Natural killer cell (primary cell): ENCODE measurements at places on chromosomes 1 and 21. TPM values are rescaled to one million over a fixed set of nuclear protein-coding genes. Genes with fewer than 3 reads are reported as not detected.

DNA sequence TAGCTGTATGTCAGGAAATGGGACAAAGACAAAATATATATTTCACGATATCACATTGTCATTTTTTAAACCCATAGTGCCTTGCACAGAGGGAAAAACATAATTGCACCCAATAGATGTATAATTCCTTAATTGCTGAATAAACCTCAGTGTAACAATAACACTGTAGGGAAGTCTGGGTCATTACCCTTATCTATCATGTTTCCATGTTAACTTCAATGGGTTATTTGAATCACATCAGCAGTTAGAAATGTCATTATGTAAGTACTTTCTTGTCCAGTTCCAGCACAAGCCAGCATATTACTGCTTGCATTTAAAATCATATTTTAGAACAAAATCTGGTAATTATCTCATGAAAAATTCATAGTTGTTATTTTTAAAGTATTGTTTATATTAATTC, 222.7 kb downstream of the HMCN1 start:
- no peaks in the 10 kb centered on the region for H3K4me1 ChIP-seq
- no peak overlapping the region for H3K27ac ChIP-seq
- H3K27me3 ChIP-seq, result no peaks in the 10 kb centered on the region

DNA sequence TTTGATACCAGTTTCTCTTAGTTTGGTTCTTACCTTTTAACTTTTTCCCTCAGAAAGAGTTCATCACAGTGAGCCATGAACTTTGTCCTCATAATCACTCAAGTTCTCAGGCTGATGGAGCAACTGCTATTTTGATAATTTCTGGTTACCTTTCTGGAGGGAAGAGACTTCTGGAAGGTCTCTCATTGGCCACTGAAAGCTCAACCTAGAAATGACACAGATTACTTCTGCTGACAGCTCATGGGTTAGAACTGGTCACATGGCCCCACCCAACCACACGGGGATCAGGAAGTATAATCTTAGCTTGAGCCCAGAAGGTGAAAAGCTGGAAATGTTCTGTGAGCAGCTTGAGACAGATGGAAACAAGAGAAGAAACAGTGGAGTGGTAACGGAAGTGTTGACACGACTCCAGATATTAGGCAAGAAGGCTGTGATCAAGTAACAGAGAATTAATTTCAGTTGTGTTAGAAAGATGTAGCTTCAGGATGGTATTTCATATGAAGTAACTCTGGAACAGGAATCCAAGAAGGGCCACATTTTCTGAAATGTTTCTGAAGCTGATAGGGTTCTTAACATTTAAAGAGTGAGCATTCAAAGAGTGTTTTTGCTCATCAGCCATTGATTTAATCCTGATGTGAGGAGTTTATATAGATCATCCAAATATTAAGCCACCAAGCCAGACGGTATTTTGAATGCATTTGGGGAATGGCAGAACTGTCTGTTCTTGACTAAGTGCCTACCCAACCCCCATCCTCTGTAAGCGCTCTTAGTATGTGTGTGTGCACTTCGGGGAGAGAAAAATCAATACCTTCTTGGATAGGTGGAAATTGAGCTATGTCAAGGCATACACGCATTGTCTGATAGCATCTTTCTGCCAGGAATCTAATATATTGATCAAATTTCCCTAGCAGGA, 21.9 kb upstream of the XPR1 start:
- no peak for DNase-seq
- no peaks in the 10 kb centered on the region for H3K4me1 ChIP-seq
- no peaks in the 10 kb centered on the region for H3K27me3 ChIP-seq
- no peaks in the 10 kb centered on the region for H3K36me3 ChIP-seq

DNA sequence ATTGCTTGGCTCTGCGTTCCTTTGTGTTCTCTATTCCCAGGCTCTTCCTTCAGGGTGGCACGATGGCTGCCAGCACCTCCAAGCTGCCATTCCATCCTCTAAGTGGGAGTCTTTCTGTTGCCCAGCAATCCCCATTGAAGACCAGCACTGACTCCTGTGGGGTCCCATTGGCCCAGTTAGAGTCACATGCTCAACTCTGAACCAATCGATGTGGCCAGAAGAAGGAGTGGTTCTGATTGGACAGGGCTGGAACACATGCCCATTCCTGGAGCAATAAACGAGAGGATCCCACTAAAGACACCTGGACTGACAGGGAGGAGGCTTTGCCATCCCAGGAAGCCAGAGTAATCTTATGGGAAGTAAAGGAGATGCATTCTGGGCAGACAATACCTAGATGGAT, 97.2 kb upstream of the IGSF21 start:
- no peaks in the 10 kb centered on the region for H3K36me3 ChIP-seq
- H3K27ac ChIP-seq, result no peak overlapping the region
- no peak overlapping the region for H3K4me3 ChIP-seq
- DNase-seq, result no peak
- H3K27me3 ChIP-seq, result no peaks in the 10 kb centered on the region

GRCh38 chr1:172517545-172517944, 15.4 kb upstream of the SUCO start:
- H3K27ac ChIP-seq, result no peak overlapping the region
- H3K27me3 ChIP-seq, result no peaks in the 10 kb centered on the region
- no peak overlapping the region for H3K4me3 ChIP-seq
- H3K4me1 ChIP-seq, result no peaks in the 10 kb centered on the region

DNA sequence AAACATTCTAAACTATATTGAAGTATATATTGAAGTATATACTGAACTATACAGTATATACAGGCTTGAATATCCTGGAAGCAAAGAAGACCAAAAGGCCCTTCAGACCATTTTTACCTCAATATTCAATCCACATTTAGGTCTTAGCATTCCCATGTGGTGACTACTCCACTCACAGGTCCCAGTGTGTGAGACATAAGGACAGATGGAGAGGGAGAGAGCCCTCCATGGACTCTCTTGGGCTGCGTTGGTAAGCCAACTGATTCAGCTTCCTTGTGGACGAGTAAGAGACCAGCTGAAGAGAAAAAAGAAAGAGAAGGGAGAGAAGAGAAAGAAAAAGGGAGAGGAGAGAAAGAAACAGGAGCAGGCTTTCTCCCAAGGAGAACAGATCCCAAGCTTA, 37.3 kb upstream of the ZRANB2 start:
- H3K4me1 ChIP-seq, result no peaks in the 10 kb centered on the region
- no peak overlapping the region for H3K27ac ChIP-seq
- H3K36me3 ChIP-seq, result no peaks in the 10 kb centered on the region
- no peak overlapping the region for H3K4me3 ChIP-seq

DNA sequence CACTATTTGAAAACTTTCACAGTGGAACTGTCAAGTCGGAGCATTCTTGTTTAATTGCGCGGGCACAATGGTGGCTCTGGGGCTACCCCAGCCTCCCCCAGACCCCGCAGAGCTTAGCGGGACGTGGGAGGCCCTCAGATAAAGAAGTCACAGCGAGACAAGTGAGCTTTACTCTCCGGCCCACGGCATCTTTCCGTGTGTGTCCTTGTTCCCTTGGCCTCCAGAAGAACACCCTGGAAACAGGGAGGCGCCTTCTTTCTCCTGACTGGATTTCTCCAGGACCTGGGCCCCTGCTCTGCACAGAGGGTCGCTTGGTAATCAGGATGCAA, 382.8 kb downstream of the RRAGC start:
- peak overlapping the region; percentile 13 for H3K4me3 ChIP-seq
- no peaks in the 10 kb centered on the region for H3K36me3 ChIP-seq
- peaks cover 7% of the 10 kb centered on the region for H3K27me3 ChIP-seq
- H3K27ac ChIP-seq, result peak overlapping the region; percentile 47
- no peaks in the 10 kb centered on the region for H3K4me1 ChIP-seq

- DNase-seq, result no peak
- H3K4me3 ChIP-seq, result no peak overlapping the region
- peaks cover 31% of the 10 kb centered on the region for H3K27me3 ChIP-seq
- H3K27ac ChIP-seq, result no peak overlapping the region
Measured at GRCh38 chr1:29234471-29234870, 1.9 kb upstream of the PTPRU start.

DNA sequence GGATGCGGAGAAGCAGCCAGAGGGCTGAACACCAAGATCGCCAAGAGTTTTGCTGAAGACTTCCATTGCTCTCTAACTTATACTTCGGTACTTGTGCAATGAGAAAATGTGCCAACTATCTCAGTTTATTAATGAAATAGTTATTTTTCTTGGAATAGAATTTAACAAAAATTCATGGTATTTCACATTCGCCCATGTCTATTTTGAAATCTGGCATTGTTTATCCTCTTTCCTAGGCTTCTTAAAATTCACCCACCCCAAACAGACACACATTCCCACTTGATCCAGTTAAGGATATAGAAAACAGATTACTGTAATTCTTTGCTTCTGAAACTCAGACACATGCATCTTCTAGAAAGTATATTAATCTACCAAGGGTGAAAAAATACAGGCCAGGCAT, 56.3 kb upstream of the ADAMTS5 start:
- DNase-seq, result no peak
- H3K27me3 ChIP-seq, result no peaks in the 10 kb centered on the region
- no peaks in the 10 kb centered on the region for H3K4me1 ChIP-seq

DNA sequence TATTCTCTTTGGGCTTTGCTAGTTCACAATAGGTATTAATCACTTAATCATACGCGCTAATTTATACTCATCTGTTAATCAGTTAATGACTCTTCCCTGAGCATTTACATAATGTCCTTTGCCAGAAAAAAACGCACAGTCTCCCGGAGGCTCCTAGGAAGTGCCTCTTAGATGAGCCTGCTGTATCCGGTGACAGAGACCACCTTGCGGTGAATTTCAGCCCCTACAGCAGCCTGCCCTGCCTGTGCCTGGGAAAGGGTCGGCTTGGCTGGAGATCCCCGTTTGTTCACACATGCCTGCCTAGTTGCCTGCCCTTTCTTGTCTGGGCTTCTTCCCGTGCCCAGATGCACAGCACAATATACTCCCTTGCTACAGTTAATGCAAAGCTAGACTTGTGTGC, 152.9 kb downstream of the ZBTB18 start:
- no peaks in the 10 kb centered on the region for H3K4me1 ChIP-seq
- H3K36me3 ChIP-seq, result no peaks in the 10 kb centered on the region
- H3K27me3 ChIP-seq, result no peaks in the 10 kb centered on the region
- H3K4me3 ChIP-seq, result no peak overlapping the region
- no peak overlapping the region for H3K27ac ChIP-seq

DNA sequence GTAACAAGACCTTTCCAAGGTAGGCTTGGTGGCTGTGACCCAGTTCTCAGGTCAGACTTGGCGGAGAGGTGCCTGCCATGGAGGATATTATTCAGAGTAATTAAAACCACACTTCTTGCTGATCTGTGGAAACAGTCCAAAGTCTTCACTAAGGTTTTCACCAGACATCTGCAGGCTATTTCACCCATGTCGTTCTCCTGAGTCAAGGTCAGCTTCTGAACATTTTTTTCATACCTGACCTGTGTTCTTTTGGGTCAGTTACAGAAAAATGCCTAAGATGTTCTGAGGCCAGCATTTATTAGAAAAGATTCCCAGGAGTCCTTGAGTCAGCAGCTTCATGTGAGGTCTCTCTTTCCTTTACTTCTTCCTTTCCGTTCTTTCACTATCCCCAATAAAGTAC, 54.9 kb downstream of the RGL1 start:
- no peaks in the 10 kb centered on the region for H3K27me3 ChIP-seq
- H3K4me1 ChIP-seq, result no peaks in the 10 kb centered on the region
- H3K27ac ChIP-seq, result no peak overlapping the region
- H3K4me3 ChIP-seq, result no peak overlapping the region
- H3K36me3 ChIP-seq, result no peaks in the 10 kb centered on the region

- H3K4me1 ChIP-seq, result peaks cover 26% of the 10 kb centered on the region
- no peak overlapping the region for H3K27ac ChIP-seq
- H3K4me3 ChIP-seq, result no peak overlapping the region
- no peak for DNase-seq
- H3K27me3 ChIP-seq, result no peaks in the 10 kb centered on the region
Measured at GRCh38 chr1:248828845-248829244, 3.1 kb upstream of the SH3BP5L start.

GRCh38 chr1:106843518-106843917, 213.0 kb upstream of the PRMT6 start:
- no peak overlapping the region for H3K4me3 ChIP-seq
- H3K27ac ChIP-seq, result no peak overlapping the region
- H3K4me1 ChIP-seq, result no peaks in the 10 kb centered on the region

DNA sequence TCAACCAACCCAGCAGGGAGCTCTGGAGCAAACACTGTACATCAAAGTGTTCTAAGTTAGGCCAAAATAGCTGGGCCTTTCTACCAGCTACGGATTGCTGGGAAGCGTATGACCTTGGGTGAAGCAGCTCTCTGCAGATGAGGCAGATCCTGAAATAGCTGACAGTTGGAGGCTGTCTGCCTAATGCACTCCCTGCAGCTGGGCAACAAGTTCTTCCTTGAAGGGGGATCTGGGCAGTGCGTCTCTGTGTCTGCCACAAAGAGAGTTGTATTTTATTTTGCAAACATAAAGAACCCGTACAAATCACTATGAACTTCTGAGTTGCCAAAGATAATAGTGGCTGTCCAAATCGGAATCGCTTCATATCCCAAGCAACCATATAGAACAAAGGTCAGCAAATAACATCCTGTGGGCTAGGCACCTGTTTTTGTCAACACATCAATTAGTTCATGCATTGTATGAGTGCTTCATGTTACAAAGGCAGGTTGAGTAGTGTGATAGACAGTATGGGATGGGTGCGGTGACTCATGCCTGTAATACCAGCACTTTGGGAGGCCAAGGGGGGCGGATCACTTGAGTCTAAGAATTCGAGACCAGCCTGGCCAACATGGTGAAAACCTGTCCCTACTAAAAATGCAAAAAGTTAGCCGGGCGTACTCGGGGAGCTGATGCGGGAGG, 29.1 kb upstream of the KLF17 start:
- H3K36me3 ChIP-seq, result no peaks in the 10 kb centered on the region
- H3K4me1 ChIP-seq, result no peaks in the 10 kb centered on the region
- DNase-seq, result no peak
- no peaks in the 10 kb centered on the region for H3K27me3 ChIP-seq

- peak; percentile 65 for DNase-seq
- H3K27me3 ChIP-seq, result no peaks in the 10 kb centered on the region
- H3K27ac ChIP-seq, result no peak overlapping the region
- peaks cover 5% of the 10 kb centered on the region for H3K36me3 ChIP-seq
- no peak overlapping the region for H3K4me3 ChIP-seq
- peaks cover 17% of the 10 kb centered on the region for H3K4me1 ChIP-seq
Measured at GRCh38 chr1:226653311-226653921, 85.7 kb downstream of the ITPKB start.

EPHB2 gene
- total RNA-seq, result 0.14 TPM

S100A16 gene
- total RNA-seq, result not detected

S100A12 gene
- total RNA-seq, result not detected

LCE1A gene
- not detected for total RNA-seq

LPAR3 gene
- total RNA-seq, result 0.64 TPM

FCER1A gene
- 7.0 TPM for total RNA-seq
